ENCODE measurements at places on chromosomes 2 and 18.

DNA sequence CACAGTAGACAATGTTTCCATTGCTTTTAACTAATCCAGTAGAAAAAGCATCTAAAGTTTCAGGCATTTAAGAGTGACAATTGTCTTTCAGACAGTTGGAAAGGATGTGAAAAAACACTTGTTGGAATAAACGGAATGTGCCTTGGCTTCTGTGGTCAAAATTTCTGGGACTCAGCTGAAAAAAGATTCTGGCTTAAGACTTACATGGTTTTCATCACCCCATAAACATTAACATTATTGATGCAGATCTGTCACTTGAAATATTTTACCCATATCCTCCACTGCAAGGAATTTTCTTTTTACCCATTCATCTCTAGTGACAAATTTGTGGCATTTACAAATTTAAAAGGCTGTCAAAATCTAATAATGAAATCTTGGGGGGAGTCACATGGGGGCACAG lies 166.0 kb downstream of the SRBD1 start:
- H3K4me1 ChIP-seq = peaks cover 4% of the 10 kb centered on the region
- no peaks in the 10 kb centered on the region for H3K27me3 ChIP-seq
- H3K36me3 ChIP-seq = no peaks in the 10 kb centered on the region

- H3K36me3 ChIP-seq = no peaks in the 10 kb centered on the region
- H3K27ac ChIP-seq = no peak overlapping the region
- DNase-seq = no peak
- no peak overlapping the region for H3K4me3 ChIP-seq
Observed at GRCh38 chr18:8779251-8779650, 73.9 kb downstream of the MTCL1 start.

DNA sequence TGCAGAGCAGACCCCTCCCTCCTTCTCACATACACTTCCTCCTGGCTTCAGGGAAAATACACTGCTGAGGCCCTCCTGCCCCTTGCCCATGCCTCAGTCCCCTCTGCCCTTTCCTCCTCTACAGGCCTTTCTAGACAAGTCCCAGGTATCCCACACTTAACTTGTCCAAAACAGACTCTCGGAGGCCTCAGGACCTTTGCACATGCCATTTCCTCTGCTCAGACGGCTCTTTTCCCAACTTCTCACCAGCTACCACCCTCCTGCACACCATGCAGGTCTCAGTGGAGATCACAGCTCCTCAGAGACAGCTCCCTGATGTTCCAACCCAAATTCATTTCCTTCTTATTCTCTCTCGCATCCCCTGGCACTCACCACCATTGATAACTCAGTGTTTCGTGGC lies 11.7 kb downstream of the TBC1D8 start:
- no peaks in the 10 kb centered on the region for H3K36me3 ChIP-seq
- DNase-seq = no peak
- H3K27me3 ChIP-seq = no peaks in the 10 kb centered on the region
- H3K4me1 ChIP-seq = no peaks in the 10 kb centered on the region

GRCh38 chr2:151730262-151730975 lies 3.9 kb downstream of the NEB start:
- H3K36me3 ChIP-seq = no peaks in the 10 kb centered on the region
- no peak overlapping the region for H3K4me3 ChIP-seq
- H3K27ac ChIP-seq = no peak overlapping the region
- no peaks in the 10 kb centered on the region for H3K27me3 ChIP-seq

DNA sequence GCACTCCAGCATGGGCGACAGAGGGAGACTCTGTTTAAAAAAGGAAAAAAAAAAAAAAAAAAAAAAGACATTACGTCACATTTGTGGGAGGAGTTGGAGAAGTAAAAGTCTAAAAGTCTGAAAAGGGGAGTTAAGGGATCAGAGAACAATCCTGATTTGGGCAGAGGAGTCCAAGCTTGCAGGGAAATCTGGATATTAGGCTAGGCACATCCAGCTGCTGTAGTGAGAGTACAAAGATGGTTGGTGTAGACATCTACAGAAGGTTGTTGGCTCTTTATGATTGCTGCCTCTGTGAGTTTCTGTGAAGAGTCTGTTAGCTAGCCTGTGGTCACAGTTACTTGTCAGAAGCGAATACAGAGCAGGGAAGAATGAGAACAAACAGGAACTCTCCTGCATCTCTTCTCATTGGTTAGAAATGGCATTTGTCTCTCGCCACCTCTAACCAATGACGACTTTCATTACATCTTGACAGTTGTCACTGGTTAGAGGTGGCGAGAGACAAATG lies 3.3 kb upstream of the OSBPL6 start:
- no peaks in the 10 kb centered on the region for H3K4me1 ChIP-seq
- H3K4me3 ChIP-seq = no peak overlapping the region
- H3K36me3 ChIP-seq = no peaks in the 10 kb centered on the region
- no peak for DNase-seq

GRCh38 chr2:237177986-237178385 lies 92.3 kb downstream of the COPS8 start:
- H3K36me3 ChIP-seq = no peaks in the 10 kb centered on the region
- no peak overlapping the region for H3K27ac ChIP-seq
- no peaks in the 10 kb centered on the region for H3K27me3 ChIP-seq
- DNase-seq = no peak
- no peaks in the 10 kb centered on the region for H3K4me1 ChIP-seq

DNA sequence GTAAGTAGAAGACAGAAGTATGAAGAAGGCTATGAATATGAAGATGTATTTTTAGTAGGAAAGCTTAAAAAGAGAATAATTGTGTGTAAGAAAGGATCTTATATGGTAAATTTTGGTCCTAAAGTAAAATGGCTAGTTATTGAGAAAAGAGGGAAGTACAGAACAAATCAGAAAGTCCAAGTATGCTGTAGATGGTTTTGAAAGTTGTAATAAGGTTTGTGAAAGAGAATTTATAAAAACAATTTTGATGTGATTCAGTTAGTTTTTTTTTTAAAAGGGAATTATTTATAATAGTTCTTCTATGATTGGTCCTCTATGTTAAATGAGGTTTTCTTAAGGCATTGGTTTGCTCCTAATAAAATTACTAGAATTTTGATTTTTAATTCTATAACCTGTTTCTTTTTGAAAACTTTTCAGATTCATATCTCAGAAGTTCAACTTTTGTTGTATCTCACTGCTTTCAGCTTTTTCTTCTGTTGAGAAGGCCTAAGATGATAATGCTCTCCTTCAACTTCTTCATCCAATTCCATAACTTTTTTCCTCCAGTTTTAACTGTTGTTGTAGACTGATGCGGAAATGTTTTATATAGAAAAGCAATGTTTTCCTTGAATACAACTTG lies 322.7 kb downstream of the NOL4 start:
- no peaks in the 10 kb centered on the region for H3K27me3 ChIP-seq
- no peaks in the 10 kb centered on the region for H3K4me1 ChIP-seq
- no peak for DNase-seq
- H3K36me3 ChIP-seq = no peaks in the 10 kb centered on the region
- no peak overlapping the region for H3K4me3 ChIP-seq
- no peak overlapping the region for H3K27ac ChIP-seq

- H3K27me3 ChIP-seq = peaks cover 10% of the 10 kb centered on the region
- DNase-seq = no peak
- no peak overlapping the region for H3K27ac ChIP-seq
- H3K4me3 ChIP-seq = no peak overlapping the region
- peaks cover 5% of the 10 kb centered on the region for H3K4me1 ChIP-seq
Observed at GRCh38 chr18:12281861-12282260, 26.2 kb upstream of the TUBB6 start.

DNA sequence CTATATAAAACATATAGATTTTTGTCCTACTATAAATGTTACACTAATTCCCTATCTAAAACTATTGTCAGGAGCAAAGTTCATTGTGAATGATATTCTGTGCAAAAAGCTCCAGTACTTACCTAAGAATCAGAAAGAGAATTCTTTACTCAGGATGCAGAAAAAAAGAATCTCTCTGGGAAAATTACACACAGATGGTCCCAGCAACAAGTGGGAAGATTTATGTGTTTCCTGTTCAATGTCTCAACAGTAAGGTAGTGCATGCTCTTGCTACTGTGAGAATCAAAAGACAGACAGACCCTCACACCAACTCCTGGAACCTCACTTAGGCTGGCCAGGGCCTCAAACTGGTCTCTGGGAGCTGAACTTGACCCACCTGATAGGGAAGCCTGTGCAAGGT lies 11.2 kb upstream of the NAPG start:
- H3K36me3 ChIP-seq = no peaks in the 10 kb centered on the region
- no peak overlapping the region for H3K4me3 ChIP-seq
- no peaks in the 10 kb centered on the region for H3K27me3 ChIP-seq
- peaks cover 17% of the 10 kb centered on the region for H3K4me1 ChIP-seq

All from lung (tissue), 17 donors.